ENCODE measurements at places on chromosomes 12 and 14.
A peak's percentile ranks its signal among the peaks of the same experiment; 100 is the strongest.

GRCh38 chr12:21882635-21883034 lies 58.6 kb downstream of the ABCC9 start:
- DNase-seq: no peak

DNA sequence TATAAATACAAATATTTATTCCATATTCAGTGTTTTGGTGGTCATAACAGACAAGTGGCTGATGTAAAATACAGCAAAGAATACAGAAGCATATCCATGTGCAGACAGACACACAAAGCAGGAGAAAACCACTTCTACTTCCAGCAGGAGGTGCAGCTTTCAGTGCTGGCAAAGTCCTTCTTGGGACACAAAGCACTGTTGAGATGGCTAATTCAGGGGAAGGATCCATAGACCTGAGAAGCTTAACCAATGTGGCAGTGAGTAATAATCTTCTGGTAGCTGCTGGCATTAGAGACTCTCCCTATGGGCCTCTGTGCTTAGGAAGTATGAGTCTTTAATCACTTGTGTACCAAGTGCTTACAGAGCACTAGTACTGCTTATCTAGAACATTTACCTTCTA lies 26.8 kb downstream of the AMN1 start:
- no peak for DNase-seq

DNA sequence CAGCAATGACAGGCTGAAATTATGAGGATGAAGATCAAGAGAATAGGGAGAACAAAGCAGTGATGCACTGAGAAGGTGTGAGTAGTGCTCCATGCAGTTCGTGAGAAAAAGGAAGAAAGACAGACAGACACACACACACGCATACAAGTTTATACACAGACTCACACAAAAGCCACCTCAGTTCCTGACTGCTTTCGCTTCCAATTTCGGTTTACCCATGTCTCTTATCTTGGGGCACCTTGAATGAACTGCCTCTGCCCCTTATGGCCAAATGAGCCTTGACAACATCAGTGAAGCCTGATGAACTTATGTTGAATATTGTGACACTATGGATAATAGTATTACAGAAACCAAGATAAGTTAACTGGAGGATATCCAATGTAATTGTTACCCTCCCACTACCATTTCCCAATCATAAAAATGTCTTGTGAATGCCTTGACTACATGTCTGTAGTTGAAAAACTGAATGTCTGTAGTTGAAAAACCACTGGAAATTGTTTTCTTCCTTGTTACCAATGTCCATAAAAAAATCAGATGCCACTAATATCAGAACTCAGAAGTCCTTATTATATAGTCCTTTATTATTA lies 380.4 kb upstream of the DDHD1 start:
- DNase-seq: no peak

DNA sequence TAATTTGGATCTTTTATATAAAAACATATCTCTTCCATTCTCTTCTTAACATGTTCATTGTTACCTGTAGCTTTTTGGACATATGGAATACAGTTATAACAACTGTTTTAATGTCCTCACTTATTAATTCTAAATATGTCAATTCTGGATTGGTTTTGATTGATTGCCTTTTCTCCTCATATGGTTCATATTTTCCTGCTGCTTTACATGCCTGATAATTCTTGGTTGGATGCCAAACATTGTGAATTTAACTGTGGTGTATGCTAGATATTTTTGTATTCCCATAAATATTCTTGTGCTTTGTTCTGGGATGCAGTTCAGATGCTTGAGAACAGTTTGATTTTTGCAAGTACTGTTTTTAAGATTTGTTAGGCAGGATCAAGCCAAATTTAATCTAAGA lies 10.8 kb downstream of the C14orf132 start:
- DNase-seq: no peak

DNA sequence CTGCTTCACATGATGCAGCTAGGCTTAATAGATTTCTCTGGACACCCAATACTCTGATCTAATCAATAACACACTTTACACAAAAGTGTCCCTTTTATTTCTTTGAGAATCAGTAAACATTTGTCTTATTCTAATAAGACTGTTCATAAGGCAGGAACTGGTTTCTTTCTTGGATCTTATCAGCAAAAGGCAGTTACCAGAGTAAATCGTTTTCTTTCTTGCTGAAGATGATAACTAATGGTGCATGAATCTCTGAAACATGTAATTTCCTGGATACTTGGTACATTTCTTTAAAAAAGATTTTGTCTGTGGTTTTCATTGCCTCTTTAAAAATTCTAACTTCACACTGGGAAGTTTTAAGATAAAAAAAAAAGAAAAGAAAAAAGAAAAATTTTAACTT lies 39.6 kb downstream of the WIF1 start:
- no peak for DNase-seq

DNA sequence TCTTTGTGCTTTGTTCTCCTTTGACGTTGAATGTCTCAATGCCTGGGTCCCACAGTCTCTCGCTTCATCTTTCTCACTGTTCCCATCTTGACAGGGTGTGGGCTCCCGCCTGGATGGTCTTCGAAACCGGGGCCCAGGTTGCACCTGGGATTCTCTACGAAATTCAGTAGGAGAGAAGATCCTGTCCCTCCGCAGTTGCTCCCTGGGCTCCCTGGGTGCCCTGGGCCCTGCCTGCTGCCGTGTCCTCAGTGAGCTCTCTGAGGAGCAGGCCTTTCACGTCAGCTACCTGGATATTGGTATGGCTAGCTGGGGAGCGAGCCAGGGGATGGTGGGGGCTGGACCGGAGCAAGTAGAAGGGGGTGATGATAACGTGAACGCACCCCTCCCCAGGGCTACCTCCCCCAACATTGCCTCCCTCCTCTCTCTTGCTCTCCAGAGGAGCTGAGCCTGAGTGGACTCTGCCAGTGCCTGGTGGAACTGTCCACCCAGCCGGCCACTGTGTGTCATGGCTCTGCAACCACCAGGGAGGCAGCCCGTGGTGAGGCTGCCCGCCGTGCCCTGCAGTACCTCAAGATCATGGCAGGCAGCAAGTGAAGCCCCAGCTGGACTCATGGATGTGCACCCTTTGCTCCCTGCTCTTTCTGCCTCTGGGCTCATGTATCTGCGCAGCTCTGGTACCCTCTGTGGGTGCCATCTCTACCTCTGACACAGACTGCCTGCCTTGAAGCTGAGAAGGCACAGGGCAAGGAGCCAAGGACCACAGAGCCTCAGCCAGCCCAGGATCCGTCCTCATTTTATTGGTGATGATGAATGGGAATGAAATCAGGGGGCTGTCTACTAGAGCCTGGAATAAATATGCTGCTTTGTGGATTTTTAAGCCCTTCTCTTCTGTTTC lies 1.5 kb downstream of the NPFF start:
- no peak for DNase-seq

GRCh38 chr14:67411820-67412421 lies at the start of gene PLEK2:
Gene PLEK2 (minus strand): TSS chr14:67412165. CDS start chr14:67412059, 106 bp downstream.
- peak; percentile 35 for DNase-seq

GRCh38 chr12:47396902-47397663 lies 308.7 kb downstream of the RPAP3 start:
- DNase-seq: no peak

- DNase-seq: no peak
Measured at GRCh38 chr14:63301891-63302534, 16.7 kb downstream of the GPHB5 start.

DNA sequence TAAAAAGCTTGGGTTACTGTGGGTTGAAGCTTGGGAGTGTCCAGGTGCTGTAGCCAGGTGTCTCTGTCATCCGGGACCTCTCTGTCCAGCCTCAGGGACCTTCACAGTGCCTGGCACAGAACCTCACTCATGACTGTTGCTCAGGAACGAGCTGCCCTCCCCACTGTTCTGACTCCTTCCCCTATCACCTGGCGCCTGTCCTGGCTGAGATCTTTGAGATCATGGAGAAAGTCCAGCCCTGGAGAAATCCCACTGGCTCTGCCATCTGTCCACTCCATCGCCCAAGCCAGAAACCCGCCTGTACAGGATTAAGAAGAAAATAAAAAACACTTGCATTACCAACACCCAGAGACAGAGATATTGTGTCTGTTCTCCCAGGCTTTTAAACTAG lies 53.5 kb downstream of the DGLUCY start:
- DNase-seq: no peak

DNA sequence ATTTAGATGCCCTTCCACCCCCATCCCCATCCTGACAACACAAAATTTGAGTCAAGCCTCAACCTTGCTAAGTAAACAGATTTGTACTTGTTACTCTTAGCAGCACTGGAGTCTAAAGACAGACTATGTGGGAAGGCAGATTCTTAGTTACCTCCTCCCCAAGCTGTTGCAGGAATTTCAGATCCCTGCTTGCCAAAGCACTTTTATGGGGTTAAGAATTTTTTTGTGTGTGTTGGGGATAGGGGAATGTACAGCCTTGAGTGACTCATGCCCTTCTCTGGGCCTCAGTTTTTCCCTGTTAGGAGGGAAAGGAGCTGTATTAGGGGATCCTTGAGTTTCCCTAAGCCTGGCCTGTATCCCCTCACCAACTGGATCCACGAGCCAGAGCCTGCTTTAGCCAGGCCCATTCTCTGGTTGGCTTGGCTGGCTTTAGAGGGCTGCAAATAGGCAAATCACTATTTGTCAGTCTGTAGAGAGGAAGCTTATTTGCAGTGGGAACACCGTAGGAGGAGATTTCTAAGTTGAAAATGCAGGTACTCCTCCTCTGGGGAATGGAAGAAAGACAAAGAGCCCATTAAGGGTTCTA lies 27.7 kb upstream of the RNU6-8 start:
- DNase-seq: no peak

DNA sequence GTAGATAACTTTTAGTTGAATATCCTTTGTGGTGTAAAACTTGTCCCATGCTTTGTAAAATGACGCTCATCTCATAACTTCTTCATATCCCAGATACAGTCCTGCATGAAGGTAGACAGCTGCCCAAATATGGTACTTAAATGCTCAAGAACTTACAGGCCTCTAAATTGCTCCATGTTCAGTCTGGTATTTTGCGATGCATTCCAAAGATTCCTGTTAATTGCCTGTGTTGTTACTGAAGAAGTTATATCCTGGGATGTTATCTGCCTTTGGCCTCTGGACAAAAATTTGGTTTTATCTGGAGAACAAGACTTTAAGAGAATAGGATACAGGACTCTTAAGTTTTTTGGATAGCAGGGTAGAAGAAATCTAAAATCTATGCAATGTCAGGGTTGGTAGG lies 473.0 kb downstream of the PCNX1 start:
- no peak for DNase-seq

DNA sequence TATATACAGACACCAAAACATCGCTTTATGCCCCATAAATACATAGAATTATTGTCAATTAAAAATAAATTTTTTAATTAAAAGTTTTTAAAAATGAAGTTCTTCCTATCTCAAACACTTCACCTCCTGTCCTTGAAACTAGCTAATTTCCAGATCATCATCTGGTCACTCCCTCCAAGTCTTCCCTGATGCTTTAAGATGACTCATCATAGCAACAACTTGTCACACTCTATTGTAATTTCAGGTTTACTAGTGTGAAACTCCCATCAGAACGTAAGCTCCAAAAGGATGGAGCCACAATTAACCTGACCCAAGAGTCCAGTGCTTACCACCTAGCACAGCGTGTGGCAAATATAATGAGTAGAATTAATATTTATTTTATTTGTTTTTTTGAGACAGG lies 16.3 kb downstream of the GXYLT1 start:
- DNase-seq: no peak

DNA sequence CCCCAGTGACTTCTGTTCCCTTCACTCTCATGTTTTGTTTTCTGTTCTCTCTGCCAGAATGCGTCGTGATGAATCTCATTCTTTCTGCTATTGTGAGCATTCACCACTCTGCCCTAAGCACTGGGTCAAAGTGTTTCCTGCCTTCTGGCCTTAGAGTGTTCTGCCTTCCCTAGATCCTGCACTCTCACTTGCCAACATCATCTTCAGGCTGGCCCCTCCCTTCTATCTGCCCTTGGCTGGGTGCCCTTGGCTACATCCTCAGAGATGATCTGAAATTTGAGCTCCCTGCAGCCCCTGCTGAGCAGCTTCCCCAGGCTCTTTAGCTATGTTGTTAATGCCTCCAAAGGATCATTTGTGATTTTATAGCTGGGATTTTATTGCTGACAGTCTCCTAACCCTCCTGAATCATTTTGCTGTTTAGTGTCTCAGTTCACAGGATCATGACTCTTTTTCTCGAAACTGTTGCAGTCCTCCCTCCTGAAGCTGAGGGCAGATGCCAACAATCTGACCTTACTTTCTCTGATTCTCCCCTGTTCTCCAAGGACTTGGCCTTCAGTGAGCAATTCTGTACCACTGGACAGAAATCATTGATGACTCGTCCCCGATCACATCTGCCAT lies 4.5 kb downstream of the DHRS2 start:
- DNase-seq: no peak

DNA sequence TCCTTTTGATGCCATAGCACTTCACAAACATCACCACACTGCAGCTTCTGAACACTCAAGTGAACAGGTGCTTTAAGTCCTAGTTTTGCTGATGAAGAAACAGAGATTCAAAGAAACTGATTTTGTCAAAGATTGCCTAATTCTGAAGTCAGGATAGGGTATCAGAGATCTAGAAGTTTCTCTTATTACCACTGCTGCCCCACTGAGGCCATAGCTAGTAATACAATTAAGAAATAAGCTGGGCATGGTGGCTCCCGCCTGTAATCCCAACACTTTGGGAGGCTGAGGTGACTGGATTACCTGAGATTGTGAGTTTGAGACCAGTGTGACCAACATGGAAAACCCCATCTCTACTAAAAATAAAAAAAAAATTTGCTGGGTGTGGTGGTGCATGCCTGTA lies 458.3 kb upstream of the SEL1L start:
- DNase-seq: no peak

DNA sequence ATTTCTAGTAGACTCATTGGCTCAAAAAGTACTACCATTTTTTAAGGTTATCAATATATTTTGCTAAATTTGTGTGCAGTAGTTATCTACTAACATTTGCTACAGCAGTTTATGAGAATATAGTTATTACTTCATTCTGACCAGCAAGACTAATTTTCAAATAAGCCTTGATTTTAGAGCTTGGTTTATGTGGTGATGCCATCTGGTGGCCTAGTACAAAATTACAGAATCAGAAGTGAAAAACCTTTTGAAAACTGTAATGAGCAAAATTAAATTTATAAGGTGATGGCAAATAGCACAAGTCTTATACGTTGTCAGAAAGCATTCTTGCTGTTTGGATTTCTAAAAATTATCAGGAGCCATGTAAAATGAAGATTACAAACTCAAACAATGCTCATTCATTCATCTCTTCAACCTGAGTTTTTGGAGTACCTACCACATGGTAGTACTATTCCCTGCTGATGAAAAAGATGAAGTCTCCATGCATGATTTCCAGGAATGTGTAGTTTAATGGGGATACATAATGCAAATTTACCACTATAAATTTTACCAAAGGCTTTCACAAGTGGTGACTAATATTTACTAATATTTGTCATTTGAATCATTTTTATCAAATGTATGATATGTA lies 51.0 kb downstream of the MAGOHB start:
- DNase-seq: no peak

- DNase-seq: no peak
Measured at GRCh38 chr14:106883218-106883692, 1356.9 kb downstream of the TMEM121 start.

- no peak for DNase-seq
Measured at GRCh38 chr14:96852823-96853422, 55.7 kb downstream of the VRK1 start.

GRCh38 chr12:15629108-15629507 lies 160.1 kb downstream of the EPS8 start:
- no peak for DNase-seq

GRCh38 chr14:58501214-58501816 lies 73.8 kb downstream of the KIAA0586 start:
- peak; percentile 13 for DNase-seq
